ENCODE measurements at places on chromosomes 4 and X.

GRCh38 chr4:20271950-20272349, 20.2 kb downstream of the SLIT2 start:
- DNase-seq: no peak

- DNase-seq: no peak
Observed at GRCh38 chr4:140042634-140043033, 111.3 kb downstream of the MAML3 start.

DNA sequence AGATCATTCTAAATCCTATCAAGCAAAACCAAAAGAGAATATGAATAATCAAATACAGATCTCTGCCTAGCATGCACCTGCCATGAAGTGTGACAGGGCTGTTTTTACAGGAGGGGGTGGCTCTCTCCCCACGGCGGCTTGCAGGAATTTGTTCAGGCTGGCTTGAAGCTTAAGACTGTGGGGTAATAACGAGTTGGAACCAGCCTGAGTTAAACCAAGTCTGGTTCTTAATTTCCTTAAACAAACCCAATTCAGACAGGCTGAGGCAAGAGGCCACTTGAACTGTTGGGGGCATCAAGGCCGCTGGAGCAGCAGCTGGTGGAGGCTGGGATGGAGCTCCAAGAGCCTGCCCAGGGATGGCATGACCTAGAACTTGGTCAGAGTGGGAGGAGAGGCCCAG, 45.1 kb upstream of the LGI2 start:
- no peak for DNase-seq

DNA sequence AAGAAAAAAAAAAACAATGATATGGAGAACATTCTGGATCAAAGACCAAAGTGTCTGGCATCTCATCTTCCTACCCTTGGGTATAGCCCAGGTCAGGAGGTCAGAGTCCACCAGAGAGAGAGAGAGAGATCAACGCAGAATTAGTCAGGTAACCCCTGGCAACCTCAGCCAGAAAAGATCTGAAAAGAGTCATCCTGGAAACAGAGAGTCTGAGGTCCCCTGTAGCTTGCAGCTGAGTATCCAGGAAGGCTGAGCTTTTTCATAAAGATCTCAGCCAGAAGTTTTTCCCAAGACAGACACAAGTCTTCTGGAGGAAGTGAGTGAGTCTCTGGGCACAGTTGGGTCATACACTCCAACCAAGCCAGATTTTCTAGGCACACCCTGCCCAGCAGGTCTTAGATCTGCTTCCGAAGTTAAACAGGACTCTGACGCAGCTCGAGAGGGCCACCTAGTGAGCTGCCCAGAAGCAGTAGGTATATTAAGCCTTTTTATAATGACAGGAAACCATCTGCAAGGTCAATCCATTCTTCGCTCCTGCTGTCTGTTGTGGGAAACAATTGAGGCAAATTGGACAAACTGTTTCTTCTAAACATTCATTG, 35.7 kb downstream of the ACE2 start:
- DNase-seq: no peak
